Activated naive CD4-positive, alpha-beta T cell treated with anti-CD3 and anti-CD28 coated beads, Interleukin-2, amount 10 ng/mL, durations not matched to agents 7 days and 5 days (primary cell): ENCODE measurements at places on chromosomes 12 and 14.

DNA sequence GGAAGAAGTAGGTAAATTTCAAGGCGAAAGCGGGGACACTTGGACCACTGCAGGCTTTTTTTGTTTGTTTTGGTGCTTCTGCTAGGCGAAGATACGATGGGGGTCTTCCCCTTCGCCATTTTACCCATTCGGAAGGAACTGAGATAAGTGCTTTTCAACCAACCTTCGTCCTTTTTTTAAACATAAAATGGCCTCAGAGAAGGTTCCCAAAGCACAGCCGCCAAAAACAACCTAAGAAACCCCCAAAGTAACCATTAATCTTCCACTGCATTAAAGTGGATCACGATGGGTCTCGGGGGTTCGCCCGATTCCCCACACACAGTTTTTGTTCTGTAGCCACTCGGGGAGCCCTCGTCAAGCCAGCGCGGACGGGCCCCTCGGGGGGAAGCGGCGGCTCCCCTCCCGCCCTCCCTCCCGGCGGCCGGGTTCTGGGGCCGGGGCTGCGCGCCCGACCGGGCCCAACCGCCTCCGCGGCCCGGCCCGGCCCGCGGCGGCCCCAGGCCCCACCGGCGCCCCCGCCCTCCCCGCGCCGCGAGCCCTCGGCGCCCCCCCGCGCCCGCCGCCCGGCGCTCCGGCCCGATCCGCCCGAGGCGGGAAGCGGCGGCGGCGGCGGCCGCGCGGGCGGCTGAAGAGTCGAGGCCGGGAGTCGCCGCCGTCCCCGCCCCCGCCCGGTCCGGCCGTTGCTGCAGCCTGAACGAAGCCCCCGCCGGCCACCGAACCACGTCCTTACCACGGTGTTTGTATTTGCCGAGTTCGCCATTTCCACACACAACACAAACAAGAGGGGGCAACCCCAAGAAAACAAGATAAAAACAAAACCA, 790 bp downstream of the GTF2A1 start:
- DNase-seq = peak; percentile 54

DNA sequence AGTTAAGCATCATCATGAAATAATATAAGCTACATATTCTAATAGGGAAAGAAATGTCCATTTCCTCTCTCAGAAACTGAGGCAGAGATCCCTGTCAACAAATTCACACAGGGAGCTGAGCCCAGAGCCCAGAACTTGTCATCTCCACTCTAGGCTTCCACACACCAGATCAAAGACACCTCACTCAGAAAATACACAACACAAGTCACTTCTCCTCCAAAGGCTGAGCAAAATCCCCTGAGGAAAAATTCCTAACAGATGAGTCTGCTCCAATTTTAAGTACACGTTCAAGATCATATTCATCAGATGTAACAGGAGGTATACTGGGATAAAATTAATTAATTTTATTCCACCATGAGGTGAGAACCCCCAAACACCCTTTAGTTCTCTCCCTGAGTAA, 227.3 kb downstream of the DPF3 start:
- no peak for DNase-seq

- DNase-seq = no peak
Observed at GRCh38 chr12:105774037-105774436, 364.7 kb downstream of the NUAK1 start.

DNA sequence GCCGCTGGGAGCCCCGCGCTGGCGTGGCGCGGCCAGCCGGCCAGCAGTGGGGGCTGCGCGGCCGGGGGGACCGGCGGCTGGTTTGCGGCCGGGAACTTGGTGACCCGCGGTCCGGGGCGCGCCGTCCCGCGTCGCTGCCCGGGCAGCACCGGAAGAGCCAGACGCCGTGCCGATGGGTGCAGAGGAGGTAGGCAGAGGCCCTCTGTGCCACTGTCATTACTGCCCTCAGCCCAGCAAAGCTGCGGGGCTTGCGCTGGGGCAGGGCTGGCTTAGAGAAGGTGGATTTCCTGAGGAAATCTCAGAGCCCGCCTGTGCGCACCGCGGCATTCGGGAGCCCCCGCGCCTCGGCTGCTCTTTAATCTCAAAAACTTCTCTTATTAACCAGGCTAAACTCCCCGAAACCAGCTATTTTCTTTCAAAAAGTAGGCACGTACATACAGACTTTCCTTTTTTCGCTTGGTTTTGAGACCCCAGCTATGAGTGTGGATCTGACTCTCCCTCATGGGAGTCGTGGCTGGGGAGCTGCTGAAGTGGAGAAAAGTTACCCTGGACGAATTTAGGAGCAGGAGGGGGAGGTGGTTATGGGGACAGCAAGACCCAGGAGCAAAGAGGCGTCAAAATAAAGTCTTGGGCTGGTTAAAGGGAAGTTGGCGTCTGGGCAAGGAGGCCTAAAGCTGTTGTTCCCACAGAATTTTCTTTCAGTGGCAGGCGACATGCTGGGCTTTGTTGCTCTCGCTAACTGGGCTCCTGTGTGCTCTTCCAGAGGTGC, 802 bp downstream of the SUSD6 start:
- DNase-seq = peak; percentile 62

DNA sequence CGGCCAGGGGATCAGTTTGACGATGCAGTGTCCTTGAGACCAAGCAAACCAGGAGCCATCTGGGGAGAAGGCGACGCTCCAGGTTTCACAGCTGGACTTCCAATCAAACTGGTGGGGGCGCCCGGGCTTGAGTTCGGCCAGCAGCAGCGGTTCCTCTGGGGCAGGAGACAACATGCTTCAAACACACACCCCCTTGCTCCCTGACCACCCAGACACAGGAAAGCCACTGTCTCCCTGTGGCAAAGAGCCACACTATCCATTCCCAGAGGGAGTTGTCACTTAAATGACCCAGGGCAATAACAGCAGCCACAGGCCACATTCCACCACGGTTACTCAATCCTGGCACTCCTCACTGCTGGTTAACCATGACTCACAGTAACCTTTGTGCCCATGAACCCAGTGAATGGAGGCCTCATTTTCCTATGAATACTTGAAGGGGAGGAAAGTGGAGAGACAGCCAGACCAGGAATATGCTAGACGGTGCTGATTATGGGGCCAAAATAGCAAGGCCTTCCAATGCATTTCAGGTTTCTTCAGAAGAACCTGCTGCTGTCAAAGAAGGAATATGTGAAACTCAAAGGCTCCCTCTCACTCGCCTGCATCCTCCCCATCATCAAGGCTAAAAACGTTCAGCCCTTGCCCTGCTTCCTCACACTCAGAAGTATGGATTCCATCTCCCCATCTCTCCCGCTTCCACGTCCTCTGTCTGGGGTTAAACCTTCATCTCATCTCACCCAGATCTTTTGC, 8.5 kb downstream of the WSB2 start:
- DNase-seq = no peak

DNA sequence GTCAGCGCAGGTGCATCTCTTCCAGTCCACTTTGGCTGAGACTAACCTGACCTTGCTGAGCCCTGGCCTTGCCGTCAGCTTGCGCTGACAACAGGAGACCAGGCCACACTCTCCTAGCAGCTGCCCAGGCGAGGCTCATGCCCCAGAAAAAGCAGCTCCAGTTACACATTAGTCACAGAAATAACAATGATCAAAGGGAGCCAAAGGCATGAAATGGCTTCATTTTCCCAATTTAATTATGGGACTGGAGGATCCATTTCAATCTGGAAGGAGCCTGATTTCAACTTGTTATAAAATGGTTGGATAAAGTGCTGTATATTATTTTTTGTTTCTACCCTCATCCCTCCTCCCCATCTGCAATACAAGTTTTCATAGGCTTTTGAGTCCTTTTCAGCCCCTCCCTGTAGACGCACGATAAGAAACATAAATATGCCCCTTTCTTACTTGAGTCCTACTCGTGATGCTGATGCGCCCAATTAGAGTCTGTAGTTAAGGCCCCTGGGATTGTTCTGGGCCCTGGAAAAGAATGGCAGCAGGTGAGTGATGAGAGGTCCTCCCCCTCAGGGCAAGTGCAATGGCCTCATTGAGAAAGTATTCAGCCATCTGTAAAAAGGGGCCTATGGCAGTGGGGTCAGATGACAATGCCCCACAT, 376.0 kb downstream of the C12orf75 start:
- no peak for DNase-seq

GRCh38 chr14:104702106-104702505, 12.7 kb downstream of the INF2 start:
- no peak for DNase-seq

- DNase-seq = no peak
Observed at GRCh38 chr14:64788706-64789105, 84.5 kb downstream of the PLEKHG3 start.

- no peak for DNase-seq
Observed at GRCh38 chr12:27012982-27013255, 1.3 kb downstream of the TM7SF3 start.

DNA sequence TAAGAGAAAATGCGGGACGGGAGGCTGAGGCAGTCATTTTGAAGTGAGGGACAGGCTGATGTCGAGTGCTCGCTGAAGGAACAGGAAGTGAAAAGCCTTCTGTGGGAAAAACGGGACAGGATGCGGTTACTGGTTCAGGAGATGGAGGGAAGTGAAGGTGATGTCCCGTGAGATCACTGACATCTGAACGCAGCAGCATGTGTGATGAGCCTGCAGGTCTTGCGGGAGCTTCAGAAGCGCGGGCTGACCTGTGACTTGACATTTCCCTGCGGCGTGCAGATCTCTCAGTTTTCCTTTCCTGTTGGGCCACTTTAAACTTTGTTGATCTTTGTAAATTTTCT, 77.8 kb downstream of the DDX51 start:
- DNase-seq = peak; percentile 59

- DNase-seq = no peak
Observed at GRCh38 chr12:96117460-96117859, 76.7 kb upstream of the ELK3 start.

- DNase-seq = no peak
Observed at GRCh38 chr12:3278681-3279414, 201.7 kb downstream of the TSPAN9 start.

DNA sequence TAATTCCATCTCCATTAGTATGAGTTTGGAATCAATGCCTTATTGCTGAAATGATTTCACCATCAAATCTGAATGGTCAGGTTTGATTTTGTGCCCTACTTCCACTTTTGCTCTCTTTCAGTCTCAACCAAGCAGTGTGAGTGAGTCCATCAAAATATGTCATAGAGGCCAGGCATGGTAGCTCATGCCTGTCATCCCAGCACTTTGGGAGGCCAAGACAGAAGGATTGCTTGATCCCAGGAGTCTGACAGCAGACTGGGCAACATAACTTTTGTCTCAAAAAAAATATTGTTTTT, 22.0 kb upstream of the HSP90B1 start:
- no peak for DNase-seq

DNA sequence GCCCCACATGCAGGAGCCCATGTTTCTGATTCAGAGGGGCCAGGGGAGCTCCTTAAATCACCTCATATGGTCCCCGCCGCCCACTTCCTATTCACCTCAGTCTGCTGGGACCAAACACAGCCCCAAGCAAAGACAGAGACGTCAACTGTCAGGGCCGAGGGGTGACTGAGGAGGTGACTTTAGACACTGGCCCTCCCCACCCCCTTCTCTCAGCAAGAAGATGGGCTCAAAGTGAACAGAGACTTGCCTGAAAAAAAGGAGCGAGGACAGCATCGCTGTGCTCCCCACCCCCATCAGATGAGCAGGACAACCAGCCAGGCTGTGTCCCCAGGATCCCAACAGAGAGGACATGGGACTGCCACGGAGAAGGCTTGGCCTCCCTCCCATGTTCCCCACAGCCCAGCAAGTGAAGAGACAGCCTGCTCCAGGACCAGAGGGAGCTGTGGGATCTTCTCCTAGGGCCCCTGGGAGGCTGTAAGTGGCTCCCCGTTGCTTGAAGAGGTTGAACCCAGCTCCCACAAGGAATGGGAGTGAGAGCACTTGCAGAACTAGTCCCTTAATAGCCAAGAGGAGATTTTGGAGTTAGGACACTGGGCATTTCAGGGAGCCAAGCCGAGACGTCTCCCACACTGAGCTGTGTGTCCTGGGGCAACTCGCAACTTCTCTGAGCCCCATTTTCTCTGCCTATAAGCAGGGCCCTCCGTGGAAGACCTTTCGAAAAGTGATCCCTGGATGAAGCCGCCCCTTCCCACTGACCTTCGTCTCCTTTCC, 1.3 kb upstream of the KRT79 start:
- DNase-seq = no peak

DNA sequence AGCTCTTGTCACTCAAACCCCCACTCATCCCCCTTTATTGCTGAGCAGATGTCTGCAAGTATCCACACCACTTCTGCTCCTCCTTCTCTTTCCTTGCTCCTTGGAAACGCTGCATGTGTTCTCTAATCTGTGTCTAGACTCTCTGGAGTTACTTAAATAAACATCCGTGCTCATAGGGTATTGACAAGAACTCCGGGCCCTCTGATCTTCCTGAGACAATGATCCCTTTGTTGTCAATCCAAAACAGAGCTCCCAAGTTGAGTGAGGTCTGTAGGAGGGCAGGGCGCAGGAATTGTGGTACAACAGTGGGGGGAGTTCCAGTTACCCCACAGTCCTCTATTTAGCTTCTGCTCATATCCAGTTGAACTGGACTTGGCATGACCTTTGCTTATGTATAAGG, 489.0 kb downstream of the SNAPC1 start:
- no peak for DNase-seq

DNA sequence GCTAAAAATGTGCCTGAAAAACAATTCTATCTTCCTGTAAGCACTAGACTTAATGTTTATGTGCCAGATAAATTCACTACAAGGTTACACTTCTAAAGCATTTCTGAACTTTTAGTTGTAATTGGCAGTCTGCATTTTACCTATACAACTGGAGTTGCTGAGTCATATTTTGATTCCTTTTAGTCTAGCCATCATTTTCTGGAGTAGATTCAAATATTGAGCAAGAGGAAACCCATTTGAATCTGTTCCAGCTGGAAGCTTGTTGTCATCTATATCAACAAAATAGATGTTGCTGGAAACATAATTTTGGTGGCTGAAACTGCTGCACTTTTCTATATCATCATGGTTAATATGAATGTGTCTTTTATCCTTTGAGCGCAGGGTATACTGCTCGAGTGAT, 122.2 kb upstream of the CCDC175 start:
- DNase-seq = no peak

GRCh38 chr12:76084863-76085519, 506 bp upstream of the NAP1L1 start:
- no peak for DNase-seq

DNA sequence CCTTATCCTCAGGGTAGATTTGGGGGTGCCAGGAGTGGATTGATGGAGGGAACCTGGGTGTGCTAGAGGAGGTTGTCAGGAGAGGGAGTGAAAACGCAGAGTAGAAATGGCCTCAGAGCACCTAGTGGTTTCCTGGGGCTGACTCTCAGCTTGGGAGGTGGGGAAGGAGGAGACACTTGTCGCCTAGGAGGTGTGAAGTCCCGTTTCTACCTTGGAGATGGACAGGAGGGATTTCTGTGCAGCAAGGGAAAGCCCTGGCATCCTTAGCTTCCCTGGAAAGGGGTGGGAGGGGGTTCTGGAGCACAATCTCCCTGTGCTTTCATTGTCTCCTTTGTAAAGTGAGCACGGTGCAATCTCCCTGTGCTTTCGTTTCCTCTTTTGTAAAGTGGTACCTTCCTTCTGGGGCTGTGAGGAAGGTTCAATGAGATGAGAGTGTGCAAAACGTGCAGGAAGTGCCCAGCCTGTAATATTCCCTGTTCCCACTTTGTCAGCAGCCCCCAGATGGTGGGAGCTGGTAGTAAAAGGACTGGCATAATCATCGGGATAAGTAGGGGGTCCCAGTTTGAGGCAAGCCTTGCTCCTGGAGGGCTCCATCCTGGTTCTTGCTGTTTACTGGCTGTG, 1.6 kb downstream of the OAS3 start:
- peak; percentile 41 for DNase-seq
